ENCODE measurements at places on chromosomes 16 and 17.

- no peak overlapping the region for H3K4me3 ChIP-seq
- DNase-seq, result no peak
- no peak overlapping the region for H3K27ac ChIP-seq
- peaks cover 7% of the 10 kb centered on the region for H3K36me3 ChIP-seq
These were observed 68.8 kb downstream of the KATNIP start for GRCh38 chr16:27618606-27619327.

GRCh38 chr17:18925187-18925586, 26.8 kb upstream of the SLC5A10 start:
- no peak for DNase-seq
- peaks cover 28% of the 10 kb centered on the region for H3K36me3 ChIP-seq

- H3K4me1 ChIP-seq, result peaks cover 50% of the 10 kb centered on the region
- H3K27me3 ChIP-seq, result no peaks in the 10 kb centered on the region
- no peak for DNase-seq
- no peaks in the 10 kb centered on the region for H3K36me3 ChIP-seq
- no peak overlapping the region for H3K4me3 ChIP-seq
These were observed 115.0 kb downstream of the RPTOR start for GRCh38 chr17:80659651-80660050.

DNA sequence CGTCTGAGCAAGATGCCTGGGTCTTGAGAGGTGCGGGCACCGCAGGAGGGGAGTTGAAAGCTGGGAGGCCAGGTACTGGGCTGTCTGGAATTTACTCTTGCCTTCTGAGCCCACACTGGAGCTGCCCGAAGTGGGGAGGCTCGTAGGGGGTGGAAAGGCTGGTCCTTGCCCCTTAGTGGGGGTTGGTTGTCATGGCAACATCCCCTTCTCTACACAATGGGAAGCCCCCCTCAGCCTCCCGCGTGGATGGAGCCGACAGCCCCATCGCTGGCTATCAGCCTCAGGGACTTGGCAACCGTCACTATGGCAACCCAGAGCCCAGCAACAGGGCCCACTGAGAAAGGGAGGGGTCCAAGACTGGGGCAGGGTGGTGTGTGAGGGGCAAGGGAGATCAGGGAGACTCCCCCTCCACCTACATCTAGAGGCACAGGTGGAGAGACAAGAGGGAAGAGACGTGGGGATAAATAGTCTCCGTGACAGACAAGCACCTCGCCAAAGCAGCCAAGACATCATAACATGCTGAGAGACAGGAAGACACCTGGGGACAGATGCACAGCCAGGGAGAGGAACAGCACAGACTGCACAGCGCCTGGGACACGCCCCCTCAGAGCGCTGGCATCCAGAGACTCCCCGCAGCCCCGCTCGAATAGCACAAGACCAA, 5.3 kb upstream of the DNAH2 start:
- H3K36me3 ChIP-seq, result no peaks in the 10 kb centered on the region
- H3K4me3 ChIP-seq, result no peak overlapping the region
- H3K27me3 ChIP-seq, result peaks cover 17% of the 10 kb centered on the region
- H3K27ac ChIP-seq, result no peak overlapping the region
- peaks cover 39% of the 10 kb centered on the region for H3K4me1 ChIP-seq

GRCh38 chr16:72500545-72500944, 328.6 kb upstream of the PMFBP1 start:
- no peaks in the 10 kb centered on the region for H3K36me3 ChIP-seq
- no peaks in the 10 kb centered on the region for H3K27me3 ChIP-seq
- no peak overlapping the region for H3K27ac ChIP-seq
- peaks cover 4% of the 10 kb centered on the region for H3K4me1 ChIP-seq
- DNase-seq, result no peak

DNA sequence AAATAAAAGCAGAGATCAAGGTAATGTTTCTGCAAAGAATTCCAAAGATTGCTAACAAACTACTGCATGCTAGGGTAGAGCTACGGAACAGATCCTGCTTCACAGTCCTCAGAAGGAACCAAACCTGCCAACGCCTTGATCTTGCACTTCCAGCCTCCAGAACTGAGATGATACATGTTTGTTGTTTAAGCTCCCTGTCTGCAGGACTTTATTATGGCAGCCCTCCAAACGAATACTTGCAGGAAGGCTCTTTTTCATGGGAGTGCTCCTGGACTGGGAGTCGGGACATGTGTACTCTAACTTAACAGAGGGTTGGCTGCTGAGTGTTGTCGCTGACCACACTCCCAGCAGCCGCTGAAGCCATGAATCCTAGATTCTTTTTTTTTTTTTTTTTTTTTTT, 808.8 kb upstream of the EEF2KMT start:
- H3K4me1 ChIP-seq, result no peaks in the 10 kb centered on the region
- H3K27ac ChIP-seq, result no peak overlapping the region
- peaks cover 8% of the 10 kb centered on the region for H3K27me3 ChIP-seq
- no peak for DNase-seq
- peaks cover 68% of the 10 kb centered on the region for H3K36me3 ChIP-seq
- no peak overlapping the region for H3K4me3 ChIP-seq

GRCh38 chr17:18190628-18191235, 7.1 kb downstream of the ALKBH5 start:
- H3K27ac ChIP-seq, result peak overlapping the region; percentile 92
- H3K4me3 ChIP-seq, result no peak overlapping the region
- peaks cover 35% of the 10 kb centered on the region for H3K4me1 ChIP-seq
- no peaks in the 10 kb centered on the region for H3K27me3 ChIP-seq
- DNase-seq, result no peak

GRCh38 chr16:49472598-49472997, 99.0 kb downstream of the C16orf78 start:
- H3K27me3 ChIP-seq, result no peaks in the 10 kb centered on the region
- no peak for DNase-seq

DNA sequence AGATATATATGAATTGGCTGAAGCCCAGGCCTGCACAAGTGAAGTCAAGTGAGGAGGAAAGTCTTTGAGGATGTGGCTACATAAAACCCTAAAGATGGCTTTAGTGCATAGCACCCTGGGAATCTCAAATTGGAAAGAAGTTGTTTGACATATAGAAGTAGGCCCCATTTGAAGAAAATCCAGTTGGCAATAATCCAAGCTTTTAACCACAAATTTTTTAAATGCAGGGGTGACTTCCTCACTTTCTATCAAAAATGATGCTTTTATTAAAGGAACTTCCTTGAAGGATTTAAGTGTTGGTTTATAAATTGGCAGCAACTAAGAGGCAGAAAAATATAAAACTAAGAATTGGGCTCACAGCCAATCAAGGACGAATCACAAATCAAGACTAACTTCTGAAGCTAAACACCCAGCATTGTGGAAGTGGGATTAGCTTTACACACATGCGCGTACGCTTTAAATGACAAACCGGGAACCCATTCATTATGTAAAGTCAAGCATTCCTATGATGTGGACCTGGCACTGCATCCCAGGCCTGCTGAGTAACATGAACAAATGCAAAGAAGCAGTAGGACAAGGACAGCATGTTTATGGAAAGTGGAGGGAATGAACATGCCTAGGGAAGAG, 63.3 kb downstream of the NOG start:
- H3K27ac ChIP-seq, result no peak overlapping the region
- H3K4me3 ChIP-seq, result no peak overlapping the region
- H3K27me3 ChIP-seq, result peaks cover 4% of the 10 kb centered on the region
- H3K36me3 ChIP-seq, result no peaks in the 10 kb centered on the region

DNA sequence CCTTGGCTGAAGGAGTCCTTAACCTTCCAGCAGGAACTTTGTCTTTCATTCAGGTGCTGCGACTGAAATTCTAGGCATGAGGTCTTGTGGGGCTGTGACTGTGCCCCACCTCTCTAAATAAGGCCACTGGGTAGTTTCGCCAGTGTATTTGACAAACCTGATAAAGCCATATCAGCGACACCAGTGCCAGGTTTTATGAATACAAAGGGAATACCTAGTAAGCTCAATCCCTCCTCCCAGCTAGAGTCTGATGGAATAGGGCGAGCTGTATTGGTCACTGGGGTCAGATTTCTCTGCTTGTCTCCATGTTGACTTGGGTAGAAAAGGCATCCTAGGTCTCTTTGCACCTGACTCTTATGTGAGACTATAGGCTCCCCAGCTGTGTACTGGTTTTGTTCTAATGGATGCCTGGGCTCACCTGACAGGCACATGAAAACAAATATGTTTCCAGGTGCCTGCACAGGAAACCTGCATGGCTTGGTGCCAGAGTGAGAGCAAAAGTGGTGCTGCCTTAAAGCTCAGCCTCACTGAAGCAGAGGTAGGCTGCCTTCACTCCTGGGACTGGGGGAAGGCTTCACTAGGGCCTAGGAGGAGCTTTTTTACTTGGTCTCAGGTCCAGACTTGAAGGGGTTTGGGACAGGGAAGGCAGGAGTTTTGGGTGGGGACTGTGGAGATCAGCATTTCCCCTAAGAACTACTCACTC, 8.3 kb downstream of the SLC7A6 start:
- H3K4me3 ChIP-seq, result no peak overlapping the region
- DNase-seq, result no peak
- peaks cover 14% of the 10 kb centered on the region for H3K36me3 ChIP-seq
- H3K27ac ChIP-seq, result no peak overlapping the region
- H3K27me3 ChIP-seq, result no peaks in the 10 kb centered on the region
- H3K4me1 ChIP-seq, result peaks cover 16% of the 10 kb centered on the region

DNA sequence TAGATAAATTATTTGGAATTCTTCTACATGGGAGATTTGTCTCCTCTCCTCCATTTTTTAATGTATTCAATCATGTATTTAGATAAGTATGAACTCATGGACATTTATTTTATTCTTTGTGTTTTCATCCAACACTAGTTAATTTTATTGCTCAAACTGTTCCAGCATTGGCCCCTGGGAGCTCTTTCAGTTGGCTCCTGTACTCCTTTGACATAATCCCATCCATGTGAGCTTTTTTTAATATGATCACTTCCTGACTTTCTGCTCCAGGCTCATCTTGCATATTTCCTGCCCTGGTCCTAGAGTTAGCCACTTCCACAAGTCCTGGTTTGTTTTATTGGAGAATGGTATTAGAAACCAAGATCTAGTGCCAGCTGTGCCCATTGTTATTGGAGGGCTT, 419.0 kb upstream of the CDH11 start:
- no peak overlapping the region for H3K27ac ChIP-seq
- no peaks in the 10 kb centered on the region for H3K27me3 ChIP-seq
- H3K4me1 ChIP-seq, result peaks cover 6% of the 10 kb centered on the region
- no peak for DNase-seq

DNA sequence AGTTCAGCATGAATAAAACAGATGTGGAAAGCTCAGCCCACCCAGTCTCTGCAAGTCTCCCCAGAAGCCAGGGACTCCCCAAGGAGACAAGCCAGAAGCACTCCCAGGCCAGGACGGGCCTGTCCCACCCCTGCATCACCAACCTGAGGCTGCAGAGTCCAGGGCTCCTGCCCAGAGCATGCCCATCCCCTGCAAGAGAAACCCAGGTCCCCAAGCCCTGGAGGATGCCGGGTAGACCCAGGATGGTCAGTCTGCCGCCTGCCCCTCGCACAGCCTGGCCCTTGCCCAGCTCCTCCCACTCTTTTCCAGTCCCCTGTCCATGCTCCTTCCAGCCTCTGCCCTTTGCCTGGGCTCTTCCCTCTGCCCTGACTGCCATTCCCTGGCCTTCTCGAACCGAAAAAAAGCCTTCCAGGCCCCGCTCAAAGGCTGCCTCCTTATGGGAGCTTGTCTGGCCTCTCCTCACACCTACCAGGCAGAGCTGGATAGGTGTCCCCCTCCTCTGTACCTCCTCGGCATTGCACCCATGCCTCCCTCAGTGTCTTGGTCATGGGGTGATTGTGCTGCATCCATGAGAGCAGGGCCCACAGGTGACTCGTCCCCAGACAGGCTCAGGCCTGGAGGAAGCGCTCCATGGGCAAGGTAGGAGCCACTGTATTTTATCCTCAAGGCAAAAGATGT, 44.8 kb downstream of the BEAN1 start:
- peaks cover 2% of the 10 kb centered on the region for H3K27me3 ChIP-seq
- H3K36me3 ChIP-seq, result no peaks in the 10 kb centered on the region
- no peak overlapping the region for H3K27ac ChIP-seq

GRCh38 chr16:51244887-51245657, 94.0 kb upstream of the SALL1 start:
- no peaks in the 10 kb centered on the region for H3K36me3 ChIP-seq
- H3K27ac ChIP-seq, result no peak overlapping the region
- H3K4me3 ChIP-seq, result no peak overlapping the region
- peaks cover 3% of the 10 kb centered on the region for H3K27me3 ChIP-seq

DNA sequence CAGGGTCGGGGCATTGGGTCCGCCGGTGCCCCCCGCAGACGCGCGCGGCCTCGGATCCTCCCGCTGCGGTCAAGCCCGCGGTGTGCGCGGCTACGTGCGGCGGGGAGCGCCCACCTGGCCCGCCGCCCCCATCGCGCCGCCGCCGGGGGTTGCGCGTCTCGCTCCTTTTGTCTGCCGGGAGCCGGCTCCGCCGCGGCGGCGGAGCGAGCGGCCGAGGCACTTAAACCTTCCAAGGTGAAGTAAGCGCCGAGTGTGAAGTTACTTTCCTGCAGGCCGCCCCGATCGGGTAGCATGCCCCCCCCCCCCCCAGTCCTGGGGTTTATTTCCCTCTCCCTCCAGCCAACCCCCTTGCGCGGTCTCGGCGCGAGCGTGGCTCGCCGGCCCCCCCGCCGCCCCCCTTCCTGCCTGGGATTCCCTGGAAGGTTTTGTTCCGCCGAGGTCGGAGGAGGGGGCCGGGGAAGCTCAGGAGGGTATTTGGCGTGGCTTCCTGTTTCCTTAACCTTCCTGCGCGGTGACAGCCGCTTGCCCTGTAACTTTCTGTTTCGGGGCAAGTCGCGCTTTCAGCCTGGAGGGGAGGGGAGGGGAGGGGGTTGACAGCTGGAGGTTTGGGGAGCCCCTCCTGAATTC, 56.6 kb upstream of the GSE1 start:
- peaks cover 8% of the 10 kb centered on the region for H3K27me3 ChIP-seq
- peak; percentile 65 for DNase-seq
- H3K4me3 ChIP-seq, result peak overlapping the region; percentile 69
- peaks cover 53% of the 10 kb centered on the region for H3K4me1 ChIP-seq
- no peak overlapping the region for H3K27ac ChIP-seq

GRCh38 chr16:59605706-59606105, 871.6 kb upstream of the GOT2 start:
- no peaks in the 10 kb centered on the region for H3K36me3 ChIP-seq
- peaks cover 47% of the 10 kb centered on the region for H3K27me3 ChIP-seq
- DNase-seq, result no peak
- H3K4me1 ChIP-seq, result peaks cover under 1% of the 10 kb centered on the region
- no peak overlapping the region for H3K27ac ChIP-seq

GRCh38 chr16:5678371-5678770, 580.8 kb upstream of the EEF2KMT start:
- no peak overlapping the region for H3K4me3 ChIP-seq
- no peak overlapping the region for H3K27ac ChIP-seq
- H3K36me3 ChIP-seq, result peaks cover 81% of the 10 kb centered on the region
- H3K27me3 ChIP-seq, result peaks cover 5% of the 10 kb centered on the region
- H3K4me1 ChIP-seq, result no peaks in the 10 kb centered on the region

All from WTC11 (cell line).